ENCODE measurements at places on chromosomes 2 and 18. TPM values are rescaled to one million over a fixed set of nuclear protein-coding genes. Genes with fewer than 3 reads are reported as not detected.

GRCh38 chr2:184270660-184271059, 327.7 kb upstream of the ZNF804A start:
- peak; percentile 29 for DNase-seq

- no peak for DNase-seq
These were observed 25.6 kb upstream of the INHBB start for GRCh38 chr2:120320318-120320851.

DNA sequence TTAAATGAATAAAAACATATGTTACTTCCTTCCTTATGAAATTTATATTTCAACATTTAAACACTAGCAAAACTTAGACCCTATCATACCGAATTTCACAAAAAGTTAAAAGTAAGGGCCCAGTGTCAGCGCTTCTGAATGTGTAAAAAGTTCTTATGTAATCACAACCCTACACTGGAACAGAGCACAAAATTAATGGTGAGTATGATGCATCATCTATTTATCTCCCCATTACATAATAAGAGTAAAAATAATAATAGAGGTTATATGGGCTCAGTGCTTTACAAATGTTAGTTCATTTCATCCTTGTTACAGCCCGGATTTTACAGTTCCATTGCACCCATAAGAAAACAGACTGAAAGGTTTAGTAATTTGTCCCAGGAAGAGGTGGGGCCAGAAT, 144.9 kb upstream of the POU3F3 start:
- no peak for DNase-seq

GRCh38 chr18:44589693-44590355, 90.9 kb upstream of the SETBP1 start:
- no peak for DNase-seq

GRCh38 chr2:8575038-8575833, 106.6 kb upstream of the ID2 start:
- no peak for DNase-seq

GRCh38 chr2:43346602-43347567, 120.5 kb upstream of the ZFP36L2 start:
- peak; percentile 50 for DNase-seq

DNA sequence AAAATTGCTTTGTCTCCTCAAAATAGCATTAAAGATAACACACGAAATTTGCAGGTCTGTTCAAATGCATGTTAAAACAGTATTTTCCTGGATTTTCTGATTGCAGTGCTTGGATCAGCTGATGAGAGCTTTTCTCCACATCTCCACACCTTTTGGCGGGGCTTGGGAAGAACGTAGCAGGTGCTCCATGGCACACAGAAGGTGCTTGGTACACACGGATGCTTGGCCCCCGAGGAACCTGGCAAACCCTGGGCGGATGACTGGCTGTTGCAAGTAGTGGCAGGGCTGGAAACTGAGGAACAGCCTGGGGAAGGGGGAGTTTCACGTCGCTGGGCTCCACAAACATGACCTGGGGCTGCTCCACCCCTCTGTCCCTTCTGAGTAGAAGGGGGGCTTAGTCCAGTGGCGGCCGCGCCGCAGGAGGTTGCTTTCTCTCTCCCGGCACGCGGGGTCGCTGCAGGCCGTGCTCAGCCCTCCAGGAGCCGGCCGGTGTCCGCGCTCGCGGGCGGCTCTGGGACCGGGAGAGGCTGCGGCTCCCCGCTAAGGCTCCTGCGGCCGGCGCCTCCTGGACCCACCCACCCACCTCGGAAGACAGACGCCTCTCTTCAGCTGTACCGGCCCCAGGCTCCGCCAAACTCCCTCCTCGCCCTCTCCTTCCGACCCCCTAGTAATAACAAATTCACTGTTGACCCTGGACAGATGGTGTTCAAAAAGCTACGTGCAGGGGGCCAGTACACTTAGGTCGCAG, 69.3 kb downstream of the MARCO start:
- peak; percentile 72 for DNase-seq

DNA sequence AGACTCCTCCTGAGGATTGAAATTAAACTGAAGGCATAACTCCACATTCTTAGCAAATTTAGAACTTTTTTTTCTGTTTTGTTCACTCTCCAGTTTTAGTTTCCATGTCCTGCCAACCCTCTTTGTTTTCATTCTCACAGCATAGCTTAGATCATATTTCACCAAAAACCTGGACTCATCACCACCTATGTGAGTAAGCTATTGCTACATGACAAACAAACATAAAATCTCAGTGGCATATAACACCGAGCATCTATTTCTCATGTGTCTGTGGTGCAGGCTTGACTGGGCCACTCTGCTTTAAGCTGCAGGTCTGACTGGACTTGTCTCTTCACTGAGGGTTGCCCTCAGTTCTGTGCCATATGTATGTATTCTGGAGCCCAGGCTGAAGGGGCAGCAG, 385.2 kb downstream of the ARHGAP15 start:
- DNase-seq: no peak

DNA sequence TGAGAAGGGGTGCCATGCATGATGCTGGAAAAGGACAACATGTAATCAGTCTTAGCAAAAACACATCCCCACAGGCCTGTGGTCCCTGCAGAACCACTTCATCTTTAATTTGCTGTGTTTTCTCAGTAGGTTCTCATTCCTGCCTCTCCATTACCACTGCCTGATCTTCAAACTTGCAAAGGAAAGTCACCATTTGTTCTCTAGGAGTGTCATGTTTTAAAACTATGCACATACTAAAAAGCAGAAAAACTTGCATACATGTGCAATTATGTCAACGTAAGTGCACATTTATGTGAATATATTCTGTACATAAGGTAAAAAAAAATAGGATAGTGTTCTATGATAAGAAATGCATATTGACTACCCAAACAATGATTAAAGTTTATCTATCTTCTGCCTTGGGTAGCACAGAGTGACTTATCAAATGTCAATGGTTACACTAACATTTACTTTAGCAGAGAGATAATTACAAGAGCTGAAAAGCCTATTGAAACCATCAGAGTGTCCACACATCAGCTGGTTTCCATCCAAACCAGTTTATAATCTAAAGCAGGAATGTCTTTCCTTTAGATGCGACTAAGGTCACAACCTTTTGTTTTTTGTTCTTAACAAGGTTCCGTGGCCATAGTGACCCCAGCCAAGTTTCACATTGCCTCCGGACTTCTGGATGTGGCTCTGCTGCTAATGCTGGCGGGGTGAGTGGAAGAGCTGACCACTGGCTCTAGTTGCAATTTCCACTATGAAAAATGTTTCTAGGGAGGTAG, 58.7 kb upstream of the RMDN2 start:
- DNase-seq: no peak

DNA sequence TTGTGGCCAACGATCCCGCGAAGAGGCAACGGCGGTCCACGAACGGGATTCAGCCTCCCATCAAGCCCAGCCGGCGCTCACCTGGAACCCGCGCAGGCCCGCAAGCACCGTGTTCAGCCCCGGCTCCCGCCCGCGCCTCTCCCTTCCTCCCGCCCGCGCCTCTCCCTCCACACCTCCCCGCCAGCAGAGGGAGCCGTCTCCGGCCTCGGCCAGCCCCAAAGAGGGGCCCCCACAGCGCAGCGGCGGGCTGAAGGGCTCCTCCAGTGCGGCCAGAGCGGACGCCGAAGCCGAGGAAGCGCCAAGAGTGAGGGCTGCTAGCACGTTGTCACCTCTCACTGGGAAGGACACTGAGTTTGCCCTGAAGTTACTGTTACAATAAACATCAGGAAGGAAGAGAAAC, 55.3 kb upstream of the LAPTM4A start:
- peak; percentile 15 for DNase-seq

GRCh38 chr18:79873449-79874110, 75.8 kb downstream of the KCNG2 start:
- no peak for DNase-seq

DNA sequence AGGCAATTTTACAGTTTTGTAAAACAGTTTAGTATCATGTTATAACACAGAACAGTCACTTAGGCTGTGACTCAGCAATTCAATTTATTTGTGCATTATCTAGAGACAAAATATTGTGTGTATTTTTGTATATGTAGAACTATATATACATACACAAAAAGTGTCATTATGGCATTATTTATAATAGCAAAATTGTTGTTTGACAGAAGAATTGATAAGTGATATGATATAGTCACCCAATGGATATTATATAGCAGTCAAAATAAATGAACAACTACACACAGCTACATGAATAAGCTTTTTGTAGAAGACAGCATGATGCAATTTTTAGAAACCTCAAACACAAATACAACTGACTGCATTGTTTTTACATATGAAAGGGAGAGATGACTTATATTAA, 334.0 kb downstream of the TRIB2 start:
- DNase-seq: no peak

- no peak for DNase-seq
These were observed 31.7 kb downstream of the ACMSD start for GRCh38 chr2:134869946-134870736.

DNA sequence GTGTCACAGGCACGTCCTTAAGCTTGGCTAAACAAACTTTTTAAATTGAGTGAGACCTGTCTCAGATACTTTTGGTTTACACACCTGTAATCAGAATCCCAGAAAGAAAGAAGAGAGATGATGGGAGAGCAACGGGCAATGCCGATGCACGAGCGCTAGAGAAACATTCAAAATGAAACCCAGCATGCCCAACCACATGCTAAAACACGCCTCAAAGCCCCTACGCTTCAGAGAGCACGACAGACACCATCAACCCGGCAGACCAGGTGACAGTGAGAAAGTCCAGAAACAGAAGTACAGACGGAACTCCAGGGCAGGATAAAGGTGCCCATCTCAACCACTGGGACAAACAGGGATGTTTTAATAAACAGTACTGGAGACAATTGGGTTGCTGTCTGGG, 85.5 kb downstream of the HDAC4 start:
- DNase-seq: no peak

GRCh38 chr18:44893045-44893706, 212.5 kb downstream of the SETBP1 start:
- DNase-seq: no peak

DNA sequence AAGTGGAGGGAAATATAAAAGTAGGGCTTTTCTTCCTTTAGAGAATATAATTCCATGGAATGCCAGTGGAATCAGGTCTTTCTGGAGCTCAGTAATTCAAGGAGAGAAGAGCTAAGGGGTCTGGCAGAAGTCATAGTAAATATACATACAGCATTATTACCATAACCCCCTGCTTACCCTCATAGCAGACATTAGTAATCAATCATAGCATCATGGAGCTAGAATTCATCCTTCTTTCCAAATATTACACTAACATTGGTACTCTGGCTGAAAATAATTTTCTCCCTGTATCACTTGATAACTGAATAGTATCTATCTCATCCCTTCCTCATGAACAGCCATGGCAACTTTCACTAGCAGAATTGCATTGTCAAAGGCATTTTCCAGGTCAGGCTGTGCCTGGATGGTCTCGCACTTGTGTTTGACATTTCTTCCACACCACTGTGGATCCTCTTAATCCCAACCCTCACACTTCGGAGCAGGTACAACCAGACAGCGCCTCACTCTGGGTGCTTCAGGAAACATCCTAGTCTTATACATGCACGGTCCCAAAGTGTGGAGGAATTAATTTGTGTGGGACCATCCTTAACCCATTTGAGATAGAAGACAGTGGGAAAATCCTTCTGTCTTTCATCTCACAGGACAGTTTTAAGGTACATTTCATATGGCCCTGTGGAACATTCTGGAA, 84.2 kb upstream of the SEC11C start:
- DNase-seq: no peak

GRCh38 chr2:126368758-126369157, 287.2 kb upstream of the GYPC start:
- DNase-seq: no peak

- no peak for DNase-seq
These were observed 818.1 kb downstream of the SLC4A3 start for GRCh38 chr2:220445429-220446105.

DNA sequence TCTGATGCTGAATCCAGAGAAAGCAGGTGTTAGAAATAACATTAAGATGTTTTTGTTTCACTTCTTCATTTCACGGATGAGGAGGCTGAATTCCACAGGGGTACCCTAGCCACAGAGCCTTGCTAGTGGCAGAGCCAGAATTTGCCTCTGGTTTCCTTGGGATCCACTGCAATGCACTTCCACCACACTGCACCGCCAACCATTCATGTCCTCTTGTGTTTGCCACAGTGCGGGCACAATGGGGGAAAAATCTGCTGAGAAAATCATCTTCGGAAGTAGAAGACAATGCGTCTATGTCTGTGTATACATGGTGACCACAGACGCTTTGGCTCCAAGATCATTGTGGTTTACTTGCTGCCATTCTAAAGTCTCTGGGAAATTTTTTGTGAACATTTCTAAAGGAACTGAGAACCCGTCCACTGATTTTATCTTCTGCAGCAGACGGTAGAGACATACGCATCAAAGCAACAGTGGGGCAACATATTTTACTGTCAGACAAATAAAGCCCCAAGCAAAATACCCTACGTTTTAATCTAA, 14.9 kb downstream of the ICOS start:
- no peak for DNase-seq

DNA sequence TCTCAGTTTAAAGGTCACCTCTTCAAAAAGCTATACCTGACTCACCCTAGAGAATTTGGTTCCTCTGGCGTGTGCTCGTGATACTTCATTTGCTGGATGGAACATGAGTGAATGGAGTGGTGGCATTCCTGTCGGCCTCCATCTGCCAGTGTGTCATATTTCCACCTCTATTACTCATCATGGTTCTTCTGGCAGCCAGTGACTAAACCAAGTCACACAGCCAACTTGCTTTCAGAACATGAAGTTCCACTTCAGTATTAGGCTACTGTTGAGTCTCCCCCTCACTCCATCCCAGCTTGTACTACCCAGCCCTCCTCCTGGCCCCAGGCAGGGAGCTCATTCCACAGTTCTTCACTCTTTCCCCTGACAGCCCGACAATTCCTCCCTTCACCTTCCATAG, 169.8 kb downstream of the MREG start:
- DNase-seq: no peak

GRCh38 chr2:190255676-190256075, 64.0 kb downstream of the HIBCH start:
- DNase-seq: no peak

GRCh38 chr2:10862330-10862729, 49.4 kb upstream of the KCNF1 start:
- DNase-seq: no peak

DNA sequence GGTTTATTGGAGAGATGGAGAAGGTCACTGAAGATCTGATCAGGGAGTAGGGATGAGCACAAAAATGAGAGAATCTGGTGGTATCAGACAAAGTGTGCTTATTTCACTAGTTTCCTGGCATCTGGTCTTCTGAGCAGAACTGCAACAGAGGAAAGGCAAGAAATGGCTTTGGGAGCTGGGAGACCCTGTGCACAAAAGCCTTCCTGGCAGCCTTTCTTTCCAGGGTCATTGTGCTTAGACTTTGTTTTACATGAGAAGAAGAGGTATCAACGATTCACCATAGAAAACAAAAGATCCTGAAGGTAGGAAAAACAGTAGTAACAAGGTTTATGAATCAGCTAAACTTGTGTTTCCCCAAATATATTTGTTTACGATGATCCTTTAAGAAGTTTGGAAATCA, 162.9 kb downstream of the CNTNAP5 start:
- no peak for DNase-seq

- DNase-seq: no peak
These were observed 71.4 kb upstream of the ITGB6 start for GRCh38 chr2:160271171-160272086.

The SPP2 gene
- polyA plus RNA-seq: not detected

The SETBP1 gene
- 25.7 TPM for polyA plus RNA-seq

The SERPINB11 gene
- polyA plus RNA-seq: not detected

The PSME4 gene
- polyA plus RNA-seq: 9.4 TPM

Measured in brain (organoid and tissue), 16 donors.